ENCODE measurements at places on chromosomes 7 and 10.
A peak's percentile ranks its signal among the peaks of the same experiment; 100 is the strongest.

GRCh38 chr7:35508623-35509400 lies 186.1 kb downstream of the HERPUD2 start:
- no peak for DNase-seq

- DNase-seq: peak; percentile 76
These were observed 1.4 kb downstream of the RHEB start for GRCh38 chr7:151518105-151518946.

DNA sequence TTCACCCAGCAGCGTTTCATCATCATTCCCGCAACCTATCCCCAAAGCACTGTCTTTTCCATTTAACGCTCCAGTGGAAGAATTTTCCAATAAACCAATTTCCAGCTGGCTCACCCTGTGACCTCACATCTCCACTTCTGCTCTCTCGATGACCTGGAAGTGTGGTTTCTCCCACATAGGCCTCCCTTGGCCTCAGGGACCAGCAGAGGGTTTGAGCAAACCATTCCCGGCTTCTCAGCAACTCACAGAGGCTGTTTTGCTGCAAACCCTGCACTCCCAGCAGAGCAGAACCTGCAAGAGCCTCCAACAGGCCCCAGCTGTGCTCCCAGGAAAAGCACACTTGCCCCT lies 523.0 kb upstream of the FOXK1 start:
- DNase-seq: peak; percentile 83

DNA sequence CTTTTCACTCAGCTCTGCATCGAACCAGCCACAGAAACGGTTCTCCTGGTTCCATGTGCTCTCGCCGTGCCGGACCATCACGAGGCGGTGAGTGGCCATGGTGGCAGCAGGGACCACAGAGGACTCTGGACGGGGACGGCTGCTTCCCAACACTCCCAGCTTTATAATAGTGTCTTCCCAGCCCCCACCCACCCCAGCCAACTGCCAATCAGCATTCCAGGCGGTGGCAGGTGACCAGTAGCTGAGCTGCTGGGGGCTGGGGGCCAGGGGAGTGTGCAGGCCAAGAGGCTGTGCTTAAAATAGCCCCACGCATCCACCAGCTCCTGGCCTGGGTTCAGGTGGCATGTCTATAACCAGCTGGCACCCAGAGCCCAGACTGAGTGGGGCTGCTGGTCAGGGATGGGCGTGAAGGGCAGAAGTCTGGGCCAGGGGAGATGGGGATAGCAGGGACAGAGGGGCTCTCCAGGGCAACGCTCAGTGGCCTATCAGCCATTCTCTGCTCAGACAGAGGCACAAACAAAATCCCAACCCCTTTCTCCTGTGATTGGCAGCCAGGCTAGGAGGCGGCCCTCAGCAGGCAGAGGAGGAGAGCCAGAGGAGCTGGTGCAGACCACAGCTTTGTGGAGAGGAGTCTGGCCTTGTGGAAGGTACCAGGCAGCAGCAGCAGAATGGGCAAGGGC lies at the start of gene PGAM2:
Gene PGAM2 (minus strand): TSS at position 137 of the 680 bp plus-strand sequence. CDS start 38 bp downstream, at position 99.
- peak; percentile 78 for DNase-seq

GRCh38 chr10:78744056-78744455 lies 324.7 kb upstream of the ZMIZ1 start:
- DNase-seq: no peak

DNA sequence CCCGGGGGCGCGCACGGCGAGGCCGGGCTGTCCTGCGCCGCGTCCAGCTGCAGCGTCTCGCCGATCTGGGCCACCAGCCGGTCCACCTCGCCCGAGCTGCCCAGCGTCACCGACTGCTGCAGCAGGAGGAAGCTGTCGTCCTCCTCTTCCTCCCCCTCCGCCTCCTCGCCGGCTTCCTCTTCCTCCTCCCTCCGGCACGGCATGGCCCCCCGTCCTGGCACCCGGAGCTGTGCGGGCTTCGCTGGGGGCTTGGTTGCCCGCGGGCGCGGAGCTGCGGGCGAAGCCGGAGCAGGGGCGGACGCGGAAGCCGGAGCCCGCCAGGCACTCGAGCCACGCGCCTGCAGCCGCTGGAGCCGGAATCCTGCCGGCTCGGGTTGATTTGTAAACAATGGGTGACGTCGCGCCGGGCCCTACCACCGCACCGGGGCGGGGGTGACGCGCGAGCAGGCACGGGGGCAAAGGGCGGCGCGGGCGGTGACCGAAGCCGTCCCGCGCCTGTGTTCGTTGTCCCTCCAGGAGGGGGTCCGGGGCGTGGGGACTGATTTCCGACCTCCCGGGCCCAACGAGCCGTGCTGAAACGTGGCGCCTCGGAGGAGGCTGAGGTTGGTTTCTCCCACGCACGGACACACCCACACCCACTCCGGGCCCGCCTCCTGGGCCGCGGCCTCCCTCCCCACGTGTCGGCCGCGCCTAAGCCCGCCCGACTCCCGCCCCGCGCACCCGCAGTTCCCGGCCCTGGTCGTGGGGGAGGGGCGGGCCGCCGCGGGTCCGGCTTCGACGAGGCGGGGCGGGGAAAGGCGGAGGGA lies at the start of gene FRAT2:
Gene FRAT2 (minus strand): TSS at position 360 of the 806 bp plus-strand sequence. CDS start 157 bp downstream, at position 203.
- peak; percentile 96 for DNase-seq

DNA sequence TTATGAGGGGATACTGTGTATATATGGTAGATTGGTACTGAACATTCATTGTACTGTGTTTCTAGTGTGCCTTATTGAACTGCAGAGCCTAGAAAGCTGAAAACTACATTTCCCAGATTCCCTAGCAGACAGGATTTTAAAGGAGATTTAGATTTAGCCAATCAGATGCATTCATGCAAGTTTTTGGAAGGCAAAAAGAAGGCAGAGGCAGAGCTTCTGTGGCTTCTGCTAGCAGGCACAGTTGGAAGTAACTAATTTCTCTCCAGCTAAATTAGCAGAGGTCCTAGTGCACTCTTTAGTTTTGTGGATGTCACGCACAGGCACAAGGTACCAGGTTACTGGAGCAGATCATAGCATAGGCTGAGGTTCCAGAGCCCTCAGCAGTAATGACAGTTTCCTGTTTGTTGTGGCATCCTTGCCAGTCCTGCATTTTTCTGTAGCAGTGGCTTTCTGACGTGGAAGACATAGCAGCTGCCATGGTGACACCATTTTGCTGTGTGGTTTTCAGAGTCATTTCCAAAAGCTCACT lies 83.7 kb upstream of the CCDC71L start:
- no peak for DNase-seq

DNA sequence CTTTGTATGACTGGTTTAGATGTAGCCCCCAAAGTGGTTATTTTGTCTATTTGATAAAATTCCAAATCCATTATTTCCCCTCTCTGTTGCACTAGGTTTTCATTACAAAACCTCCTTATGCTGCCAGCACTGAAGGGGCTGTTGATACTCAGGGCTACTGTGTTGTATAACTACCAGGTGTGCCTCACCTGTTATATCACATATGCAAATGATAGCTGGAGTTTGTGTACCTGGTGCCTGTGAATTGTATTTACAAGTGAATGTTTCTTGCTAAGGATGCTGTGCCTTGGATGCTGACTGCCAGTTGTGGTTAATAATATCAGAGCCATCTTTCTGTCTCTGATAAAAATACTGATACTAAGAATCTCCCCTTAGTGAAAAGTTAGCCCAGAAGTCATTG lies 84.8 kb upstream of the CCDC6 start:
- no peak for DNase-seq

DNA sequence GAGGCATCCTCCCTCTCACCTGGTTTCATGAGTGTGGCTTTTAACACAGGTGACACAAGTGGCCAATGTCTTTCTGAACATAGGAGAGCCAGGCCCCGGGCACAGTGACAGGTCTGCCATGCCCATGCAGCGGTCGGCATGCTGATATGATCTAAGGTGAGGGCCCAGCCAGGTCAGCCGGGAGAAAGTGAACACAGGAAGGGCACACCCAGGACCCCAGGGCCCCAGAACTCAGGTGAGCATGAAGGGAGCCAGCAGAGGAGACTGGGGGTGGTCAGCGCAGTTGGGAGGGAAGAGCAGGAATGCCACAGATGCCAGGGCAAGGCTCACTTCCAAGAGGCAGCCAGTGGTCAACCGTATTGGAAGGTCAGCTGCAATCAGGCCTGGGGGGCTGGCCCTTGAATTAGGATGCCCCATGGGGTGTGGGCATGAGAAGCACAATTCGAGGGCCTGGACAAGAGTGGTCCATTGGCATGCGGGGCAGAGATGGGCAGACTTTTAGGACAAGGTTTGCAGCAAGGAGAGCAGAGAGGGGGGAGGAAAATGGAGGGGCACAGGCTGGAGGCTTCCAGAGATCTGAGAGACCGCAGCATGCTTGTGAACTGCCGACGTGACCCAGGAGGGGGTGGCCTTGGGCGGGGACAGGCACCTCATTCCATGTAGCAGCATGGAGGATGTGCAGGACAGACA lies 3.9 kb upstream of the INPP5A start:
- DNase-seq: no peak

GRCh38 chr7:1850111-1850975 lies 180.3 kb downstream of the ELFN1 start:
- DNase-seq: no peak

DNA sequence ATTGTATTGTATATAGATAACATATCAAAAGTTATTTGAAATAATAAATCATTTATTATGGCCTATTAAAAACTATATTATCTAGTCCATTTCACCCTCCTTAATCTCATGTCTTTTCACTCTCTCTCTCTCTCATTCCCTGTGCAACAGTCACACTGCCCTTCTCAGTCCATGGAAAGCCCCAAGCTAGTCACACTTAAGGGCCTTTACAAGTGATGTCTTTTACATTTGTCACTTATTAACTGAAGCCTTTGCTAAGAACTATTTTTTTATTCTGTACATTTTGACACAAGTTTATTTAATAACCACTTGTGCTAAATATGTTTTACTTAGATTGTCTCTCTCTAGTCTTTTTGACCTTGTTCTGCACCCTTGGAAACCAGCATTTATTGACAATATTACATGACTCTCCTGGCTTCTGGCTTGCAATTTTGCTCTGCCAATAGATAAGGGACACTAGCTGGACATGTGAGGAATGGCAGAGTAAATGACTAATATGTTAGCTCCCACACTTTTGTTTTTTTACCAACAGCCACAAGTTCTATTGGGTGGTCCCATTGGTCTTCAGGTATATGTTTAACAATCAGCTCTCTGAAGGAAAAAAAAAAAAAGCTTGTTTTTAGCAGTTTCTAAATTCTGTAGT lies 706.8 kb upstream of the POT1 start:
- DNase-seq: no peak

DNA sequence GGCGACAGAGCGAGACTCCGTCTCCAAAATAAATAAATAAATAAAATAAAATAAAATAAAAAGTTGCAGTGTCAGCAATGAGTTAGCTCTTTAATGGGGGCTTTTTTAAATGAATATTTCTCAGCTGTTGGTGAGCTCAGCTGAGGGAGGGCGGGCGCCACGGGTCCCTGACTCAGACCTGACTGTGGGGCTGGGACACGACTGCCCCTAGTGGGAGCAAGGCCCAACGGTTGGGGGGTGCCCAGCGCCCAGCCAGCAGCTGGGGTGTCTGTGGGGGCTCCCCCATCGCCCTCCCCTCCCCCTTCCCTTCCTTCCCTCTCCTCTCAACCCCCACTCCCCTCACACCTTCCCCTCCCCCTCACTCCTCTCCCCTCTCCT lies 46.6 kb downstream of the PWWP2B start:
- DNase-seq: no peak

Data from eye (tissue), 1 donor.